ENCODE measurements at places on chromosomes 4 and X.

- DNase-seq = no peak
Measured at GRCh38 chr4:2245787-2246275, 3.9 kb upstream of the HAUS3 start.

DNA sequence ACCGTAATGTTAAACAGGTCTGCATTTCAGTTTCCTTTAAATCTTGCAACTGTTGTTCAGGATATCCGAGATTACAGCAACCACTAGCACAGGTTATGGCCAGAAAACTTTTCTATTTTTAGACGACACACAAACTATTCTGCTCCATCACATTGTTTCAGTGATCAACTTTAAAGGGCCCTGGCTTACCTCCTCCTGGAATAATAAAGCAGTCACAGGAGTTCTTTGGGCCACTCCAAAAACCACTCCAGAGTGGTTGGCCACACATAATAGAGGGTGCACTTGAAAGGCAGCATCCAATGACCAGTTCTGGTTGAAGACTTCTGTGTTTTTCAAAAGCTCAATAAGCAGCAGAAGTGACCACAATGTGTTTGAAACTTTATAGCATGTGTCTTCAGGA lies 118.9 kb downstream of the RAB28 start:
- DNase-seq = no peak

DNA sequence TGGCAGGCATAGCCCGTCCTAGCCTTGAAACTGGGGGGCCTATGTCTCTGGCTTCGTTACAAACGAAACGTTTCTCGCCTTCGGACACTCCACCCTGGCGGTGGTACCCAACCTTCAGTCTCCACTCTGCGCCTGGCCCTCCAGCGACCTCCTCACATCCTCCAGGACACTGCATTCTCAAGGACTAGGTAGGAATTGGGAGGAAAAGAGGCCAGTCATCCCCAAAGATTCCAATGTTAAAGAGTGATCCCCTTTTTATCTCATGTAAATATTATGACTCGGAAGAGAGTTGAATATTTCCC lies 2.1 kb upstream of the NKX6-1 start:
- DNase-seq = no peak

DNA sequence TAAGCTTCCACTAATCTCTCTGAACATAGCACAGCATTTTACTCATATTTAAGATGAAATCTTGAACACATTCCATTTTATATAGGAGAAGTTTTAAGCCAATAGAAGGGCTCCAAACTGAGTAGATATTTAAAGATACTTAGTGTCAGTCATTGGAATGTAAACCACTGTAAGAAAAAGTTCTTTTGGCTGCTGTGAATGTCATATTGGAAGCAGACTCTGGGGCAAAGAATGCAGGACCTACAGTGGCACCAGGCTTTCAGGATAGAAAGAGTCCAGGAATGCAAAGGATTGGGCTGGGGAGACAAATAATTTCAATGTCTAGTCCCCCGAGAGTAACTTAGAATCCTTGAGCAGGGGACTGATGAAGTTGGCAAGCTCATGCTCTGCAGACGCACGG lies 1047.7 kb downstream of the STIM2 start:
- no peak for DNase-seq

DNA sequence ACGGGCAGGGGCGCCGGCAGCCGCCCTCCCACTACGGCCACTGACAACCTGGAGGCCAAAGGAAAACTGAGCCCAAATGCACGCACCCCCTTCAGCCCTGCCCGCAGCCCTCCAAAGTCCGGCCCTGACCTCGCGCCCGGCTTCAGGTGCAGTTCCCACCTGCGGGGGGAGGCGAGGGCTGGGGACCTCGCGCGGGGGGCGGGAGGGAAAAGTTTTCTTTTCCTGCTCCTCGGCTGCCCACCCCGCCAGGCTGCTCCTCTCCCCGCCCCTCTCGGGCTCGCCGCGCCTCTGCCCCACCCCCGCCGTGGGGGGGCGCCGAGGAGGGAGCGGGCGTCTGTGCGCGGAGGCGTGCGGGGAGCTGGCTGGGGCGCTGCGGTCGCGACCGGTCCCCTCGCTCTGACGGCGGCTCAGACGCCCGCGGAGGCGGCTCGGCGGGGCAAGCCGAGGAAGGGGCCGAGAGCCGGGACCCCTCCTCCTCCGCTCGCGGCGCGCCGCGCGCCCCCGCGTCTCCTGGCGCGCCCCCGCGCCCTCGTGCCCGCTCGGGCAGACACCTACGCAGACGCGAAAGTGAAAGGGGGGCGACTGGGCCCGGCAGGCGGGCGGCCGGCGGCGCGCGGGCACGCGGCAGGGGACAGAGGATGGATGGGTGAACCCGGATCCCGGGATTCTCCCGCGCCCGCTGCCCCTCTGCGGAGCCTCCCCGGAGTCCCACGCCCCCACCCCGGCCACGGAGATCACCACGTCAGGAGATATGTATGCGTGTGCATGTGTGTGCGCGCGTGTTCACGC lies 3.1 kb upstream of the NR3C2 start:
- no peak for DNase-seq

GRCh38 chr4:110533940-110534339 lies 58.0 kb downstream of the ENPEP start:
- no peak for DNase-seq

GRCh38 chr4:151202851-151203455 lies 74.0 kb upstream of the PRSS48 start:
- DNase-seq = no peak

- DNase-seq = no peak
Measured at GRCh38 chr4:108116423-108117168, 52.1 kb downstream of the LEF1 start.

GRCh38 chrX:75989806-75990590 lies 182.9 kb upstream of the PBDC1 start:
- no peak for DNase-seq

GRCh38 chrX:117771384-117771783 lies 345.2 kb downstream of the KLHL13 start:
- DNase-seq = no peak

DNA sequence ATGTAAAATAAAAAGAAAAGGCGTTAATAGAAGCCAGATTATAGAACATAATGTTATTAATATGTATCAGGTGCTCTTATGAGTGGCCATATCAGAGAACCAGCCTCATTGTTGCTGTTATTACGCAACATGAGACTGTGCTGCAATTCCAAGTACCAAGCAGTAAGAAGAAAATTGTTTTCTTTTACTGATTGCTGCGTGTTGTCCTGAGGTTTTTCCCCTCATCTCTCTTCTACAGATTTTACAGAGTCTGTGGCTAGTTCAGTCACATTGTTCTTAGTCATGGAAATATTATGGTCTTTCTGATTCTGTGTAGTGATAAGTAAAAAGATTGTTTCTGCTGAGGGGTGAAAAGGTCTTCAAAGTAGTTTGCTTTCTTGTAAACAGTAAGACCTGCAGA lies 55.9 kb downstream of the NPNT start:
- DNase-seq = no peak

GRCh38 chr4:150251752-150252190 lies 173.5 kb downstream of the DCLK2 start:
- DNase-seq = peak; percentile 3

DNA sequence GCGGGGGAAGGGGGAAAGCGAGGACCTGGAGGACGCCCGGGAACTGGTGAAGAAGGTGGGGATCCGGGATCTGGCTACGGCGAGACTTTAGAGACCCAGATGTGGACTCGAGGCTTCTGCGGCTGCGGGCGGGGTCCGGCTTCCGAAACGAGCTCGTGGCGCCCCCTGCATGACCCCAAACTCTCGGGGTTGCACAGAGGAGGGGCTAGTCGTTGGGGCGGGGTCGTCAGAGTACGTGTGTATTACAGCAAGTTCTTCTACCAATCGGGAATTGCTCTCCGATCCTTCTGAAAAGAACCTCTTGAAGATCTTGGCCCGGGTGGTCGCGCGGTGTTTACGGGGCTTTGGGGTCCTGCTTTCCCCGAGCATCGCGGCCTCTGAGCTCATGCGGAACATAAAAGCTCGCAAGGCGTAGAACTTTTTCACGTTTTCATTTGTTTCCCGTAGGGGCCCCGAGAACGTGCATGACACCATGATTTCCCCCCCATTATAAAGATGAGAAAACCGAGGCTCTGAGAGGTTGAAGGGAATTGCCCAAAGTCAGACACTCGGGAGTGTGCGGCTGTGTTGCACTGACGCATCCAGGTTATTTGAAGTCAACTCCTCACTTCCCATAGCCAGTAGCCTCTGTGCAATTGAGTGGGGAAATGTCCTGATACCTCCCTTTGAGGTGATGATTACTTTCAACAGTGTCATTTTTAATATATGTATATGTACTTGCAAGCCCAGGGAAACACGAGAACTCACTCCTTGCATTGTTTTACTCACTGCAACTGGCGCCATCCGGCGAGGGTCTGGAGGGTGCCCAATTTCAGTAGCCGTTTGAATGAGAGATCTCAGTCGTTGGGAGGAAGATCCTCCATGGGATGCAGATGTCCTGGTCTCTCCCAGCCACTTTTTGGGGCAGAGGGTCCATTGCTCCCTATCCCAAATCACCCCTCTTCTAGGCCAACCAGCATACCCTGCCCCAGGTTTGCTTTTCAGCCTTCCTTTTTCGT lies at the start of gene BEND4:
Gene BEND4, minus strand, starts transcription at position 149 of the 998 bp plus-strand sequence. CDS start 512 bp downstream, outside the sequence.
- DNase-seq = no peak

GRCh38 chr4:29708473-29708872 lies 1011.7 kb upstream of the PCDH7 start:
- no peak for DNase-seq
